ENCODE measurements at places on chromosomes 7 and 10.
A peak's percentile ranks its signal among the peaks of the same experiment; 100 is the strongest.

DNA sequence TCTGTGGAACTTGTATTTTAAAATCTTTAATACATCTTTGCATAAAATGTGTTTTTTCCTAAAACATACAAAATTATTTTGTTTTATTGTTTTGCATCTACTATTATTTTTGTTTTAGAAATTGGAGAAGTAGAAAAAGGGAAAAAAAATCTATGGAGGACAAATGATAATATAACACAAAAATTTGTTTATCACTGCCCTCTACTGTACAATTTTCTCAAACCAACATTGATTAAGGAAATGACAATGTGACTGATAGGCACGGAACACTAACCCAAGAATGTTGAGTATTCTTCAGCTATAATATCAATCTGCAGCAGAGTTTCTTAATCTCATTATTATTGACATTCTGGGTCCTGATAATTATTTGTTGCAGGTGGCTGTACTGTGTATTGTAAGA is 9.5 kb upstream of the ING3 start:
- DNase-seq = peak; percentile 58

- DNase-seq = no peak
Observed at GRCh38 chr10:8057636-8058273, 3.3 kb downstream of the GATA3 start.

DNA sequence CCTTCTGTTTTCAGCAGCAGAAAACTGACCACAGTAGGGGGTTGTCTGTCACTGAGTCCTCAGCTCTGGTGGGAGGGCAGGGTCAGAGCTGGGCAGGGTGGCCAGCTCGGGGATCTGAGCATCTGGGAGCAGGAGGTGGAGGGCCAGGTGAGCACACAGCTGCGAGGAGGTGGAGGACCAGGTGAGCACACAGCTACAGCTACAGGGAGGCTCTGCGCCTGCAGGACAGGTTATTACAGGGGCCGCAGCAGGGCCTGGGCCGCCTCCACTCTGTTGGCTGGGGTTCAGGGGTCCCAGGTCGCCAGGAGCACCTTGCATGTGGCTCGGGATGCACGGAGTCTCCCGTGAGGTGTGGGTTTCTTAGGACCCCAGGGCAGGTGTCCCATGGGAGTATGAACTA is 52.4 kb upstream of the PRKAR1B start:
- DNase-seq = no peak

GRCh38 chr7:10596827-10597226 is 376.8 kb upstream of the PHF14 start:
- no peak for DNase-seq

DNA sequence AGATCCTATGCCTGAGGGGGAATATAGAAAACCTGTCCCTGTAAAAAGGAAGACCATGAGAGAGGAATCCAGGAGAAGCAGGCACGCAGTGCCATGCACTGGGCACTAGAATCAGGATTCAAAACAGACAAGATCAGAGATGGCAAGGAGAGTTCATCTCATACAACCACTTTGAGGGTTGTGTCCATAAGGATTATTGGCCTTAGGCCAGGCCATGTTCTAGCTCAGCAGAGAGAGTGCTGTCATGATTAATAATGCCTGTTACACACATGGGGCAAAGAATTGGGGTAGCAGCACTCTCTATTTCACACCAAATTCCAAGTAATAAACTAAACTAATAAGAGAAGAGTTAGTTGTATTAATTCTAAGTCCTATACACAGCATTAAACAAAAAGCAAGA is 29.1 kb downstream of the EZH2 start:
- DNase-seq = no peak
